ENCODE measurements at places on chromosomes 4 and X.

DNA sequence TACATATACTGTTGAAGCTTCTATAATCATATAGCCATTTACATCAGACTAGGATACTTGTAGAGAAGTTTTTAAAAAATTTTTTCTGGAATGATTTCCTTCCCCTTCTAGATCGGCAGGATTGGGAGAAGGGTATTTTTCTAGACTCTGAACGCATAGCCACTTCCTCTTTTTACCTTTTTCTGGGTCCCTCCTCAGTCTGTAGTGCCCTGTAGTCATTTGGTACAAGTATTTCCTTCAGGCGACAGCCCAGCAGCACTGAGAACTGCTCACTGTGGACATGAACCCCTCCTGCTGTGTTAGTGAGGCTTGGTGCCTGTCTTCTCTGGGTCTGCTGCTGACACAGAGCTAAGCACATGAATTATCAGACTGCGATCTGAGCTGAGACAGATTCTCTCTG is 255.4 kb downstream of the ARHGAP10 start:
- no peak for DNase-seq

DNA sequence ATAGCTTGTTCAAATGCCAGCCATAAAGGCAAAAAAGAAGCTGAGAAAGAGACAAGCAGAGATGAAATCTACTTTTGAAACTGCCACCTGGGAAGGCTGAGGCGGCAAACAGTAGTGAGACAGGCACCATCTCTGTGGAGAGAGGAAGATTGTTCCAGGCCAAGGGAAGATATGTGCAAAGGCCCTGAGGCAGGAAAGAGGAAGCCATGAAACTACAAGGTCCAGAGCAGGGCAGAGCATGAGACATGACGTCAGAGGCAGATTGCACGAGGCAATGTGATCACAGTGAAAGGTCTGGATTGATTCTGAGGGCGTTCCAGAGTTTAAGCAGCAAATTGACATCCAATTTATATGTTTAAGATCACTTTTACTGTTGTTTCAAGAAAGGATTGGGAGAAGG is 226.1 kb downstream of the QDPR start:
- no peak for DNase-seq

- peak; percentile 28 for DNase-seq
Observed at GRCh38 chrX:139930916-139931645, 1.8 kb downstream of the ATP11C start.

- DNase-seq, result no peak
Observed at GRCh38 chr4:3310301-3311094, 17.7 kb downstream of the RGS12 start.

- DNase-seq, result no peak
Observed at GRCh38 chr4:163587867-163588266, 93.4 kb downstream of the TMA16 start.

- no peak for DNase-seq
Observed at GRCh38 chr4:173524218-173525117, 5.6 kb downstream of the HAND2 start.

DNA sequence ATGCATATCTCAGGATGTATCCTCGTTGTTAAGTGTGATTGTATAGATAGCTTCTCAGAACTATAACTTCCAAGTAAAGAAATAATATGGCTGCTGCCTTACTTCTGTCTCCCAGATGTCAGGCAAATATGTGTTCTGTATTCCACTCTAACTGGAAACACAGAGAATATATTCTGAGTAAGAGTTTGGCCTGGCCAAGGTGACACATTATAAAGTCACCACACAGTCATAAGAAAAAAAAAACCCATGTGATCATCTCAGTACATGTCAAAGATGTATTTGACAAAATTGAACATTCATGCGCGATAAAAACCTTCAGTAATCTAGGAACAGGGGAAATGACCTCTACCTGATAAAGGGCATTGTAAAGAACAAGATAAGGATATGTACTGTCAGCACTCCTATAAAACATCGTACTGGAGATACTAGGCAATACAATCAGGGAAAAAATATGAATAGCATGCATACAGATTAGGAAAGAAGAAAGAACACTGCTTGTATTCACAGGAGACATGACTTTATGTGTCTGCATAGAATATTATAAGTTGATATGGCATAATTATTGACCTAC is 207.1 kb downstream of the ZNF330 start:
- no peak for DNase-seq

DNA sequence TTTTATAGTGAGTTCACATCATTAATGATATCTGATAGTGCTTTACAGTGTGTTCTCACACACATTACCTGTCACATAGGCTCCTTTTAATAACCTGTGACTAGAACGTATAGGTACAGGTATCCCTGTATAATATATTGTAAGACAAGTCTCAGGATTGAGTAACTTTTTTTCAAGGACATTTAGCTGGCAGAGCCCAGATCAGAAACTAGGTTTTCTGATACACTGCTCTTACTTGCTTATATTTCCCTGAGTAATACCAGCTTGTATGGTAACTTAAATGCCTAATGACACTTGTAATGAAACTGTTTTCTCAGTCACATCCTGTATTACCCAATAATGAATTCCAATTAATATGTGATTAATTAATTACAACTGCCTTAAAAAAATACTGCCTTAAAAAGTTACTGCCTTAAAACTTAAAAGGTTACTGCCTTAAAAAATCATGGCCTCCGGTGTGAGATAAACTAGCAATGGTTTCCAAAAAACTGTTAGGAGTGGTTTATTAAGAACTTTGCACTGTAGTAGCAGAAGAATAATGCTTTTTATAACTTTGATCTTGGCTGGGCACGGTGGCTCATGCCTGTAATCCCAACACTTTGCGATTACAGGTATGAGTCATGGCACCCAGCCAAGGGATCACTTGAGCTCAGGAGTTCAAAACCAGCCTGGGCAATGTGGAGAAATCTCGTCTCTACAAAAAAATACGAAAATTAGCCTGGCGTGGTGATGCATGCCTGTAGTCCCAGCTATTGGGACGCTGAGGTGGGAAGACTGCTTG is 11.9 kb downstream of the COPS4 start:
- DNase-seq, result no peak

DNA sequence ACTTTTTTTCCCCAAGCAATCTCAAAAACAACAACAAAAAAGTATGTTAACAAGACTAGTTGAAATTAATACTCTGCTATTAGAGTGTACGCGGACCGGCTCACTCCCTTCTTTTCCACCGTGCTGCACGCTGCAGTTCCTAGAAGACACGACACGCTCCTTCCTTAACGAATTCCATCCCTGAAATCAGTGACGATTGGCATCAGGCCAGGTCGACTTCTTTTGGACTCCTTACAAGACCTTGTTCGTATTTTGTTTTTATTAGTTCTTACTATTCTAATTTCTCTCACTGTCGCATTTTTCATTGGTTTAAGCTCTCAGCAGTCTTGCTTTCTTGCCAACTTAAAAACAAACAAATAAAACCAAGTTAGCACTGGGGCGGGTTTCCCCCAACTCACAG is 175.8 kb upstream of the PITX2 start:
- DNase-seq, result no peak

DNA sequence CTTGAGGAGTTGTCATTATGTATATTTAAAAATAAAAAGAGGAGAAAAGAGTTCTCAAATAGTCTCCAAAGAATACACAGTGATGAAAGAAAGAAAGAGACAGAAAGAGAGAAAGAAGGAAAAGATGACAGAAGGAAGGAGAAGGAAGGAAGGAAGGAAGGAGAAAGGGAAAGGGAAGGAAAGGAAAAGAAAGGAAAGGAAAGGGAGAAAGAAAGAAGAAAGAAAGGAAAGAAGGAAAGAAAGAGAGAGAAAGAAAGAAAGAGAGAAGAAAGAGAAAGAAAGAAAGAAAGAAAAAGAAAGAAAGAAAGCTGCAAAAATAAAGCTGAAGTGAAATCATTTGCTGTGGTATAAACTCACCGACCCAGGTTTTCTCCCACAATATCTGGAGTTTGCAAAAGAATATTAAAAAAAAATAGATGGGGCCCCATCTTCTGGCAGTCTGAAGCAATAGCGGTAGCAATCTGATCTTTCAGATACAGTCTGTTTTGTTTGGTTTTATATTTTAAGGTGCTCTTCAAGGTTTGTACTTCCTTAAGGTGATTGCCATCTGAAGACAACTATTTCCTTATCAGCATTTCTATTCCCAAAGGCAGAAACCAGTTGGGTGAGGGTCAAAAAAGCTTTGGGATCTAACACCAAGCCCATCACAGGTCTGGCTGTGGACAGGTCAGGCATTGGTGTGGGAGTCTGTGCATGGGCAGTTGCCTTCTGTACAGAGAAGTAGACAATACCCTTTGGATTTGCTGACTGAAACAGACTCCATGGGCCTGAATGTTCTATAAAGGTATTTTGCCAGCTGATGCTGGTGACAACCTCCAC is 160.4 kb downstream of the CPEB2 start:
- no peak for DNase-seq

DNA sequence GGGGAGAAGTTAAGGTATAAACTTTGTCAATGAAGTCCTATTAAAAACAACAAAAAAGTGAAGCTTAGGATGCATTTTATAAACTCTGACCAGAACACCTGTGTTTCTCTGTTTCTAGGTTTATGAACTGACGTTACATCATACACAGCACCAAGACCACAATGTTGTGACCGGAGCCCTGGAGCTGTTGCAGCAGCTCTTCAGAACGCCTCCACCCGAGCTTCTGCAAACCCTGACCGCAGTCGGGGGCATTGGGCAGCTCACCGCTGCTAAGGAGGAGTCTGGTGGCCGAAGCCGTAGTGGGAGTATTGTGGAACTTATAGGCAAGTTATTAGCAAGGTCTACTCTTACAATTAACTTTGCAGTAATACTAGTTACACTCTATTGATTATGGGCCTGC is 46.6 kb downstream of the HTT start:
- no peak for DNase-seq

GRCh38 chrX:43702079-43702524 is 46.0 kb downstream of the MAOA start:
- DNase-seq, result no peak

DNA sequence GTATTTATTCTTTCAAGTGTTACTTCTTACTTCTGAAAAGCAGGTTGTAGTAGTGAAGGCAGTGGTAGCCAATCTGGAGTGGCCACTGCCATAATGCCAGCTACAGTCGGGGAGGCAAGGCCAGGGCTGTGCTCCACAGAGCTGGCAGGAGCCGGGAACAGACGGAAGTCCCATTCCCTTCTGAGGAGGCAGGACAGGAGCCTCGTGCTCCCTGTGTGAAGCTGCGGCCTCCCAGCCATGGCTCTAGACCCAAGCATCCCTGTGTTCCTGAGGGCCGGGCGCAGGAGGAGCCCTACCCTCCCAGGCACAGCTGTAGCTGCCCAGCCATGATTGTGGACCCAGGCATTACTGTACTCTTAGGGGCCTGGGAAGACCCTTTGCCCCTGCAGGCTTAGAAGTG is 461.8 kb downstream of the ADGRL3 start:
- DNase-seq, result no peak

Measured in activated T-cell treated with anti-CD3 and anti-CD28 coated beads, Interleukin-2, amount 50 U/mL, for 1 hour (primary cell).